ENCODE measurements at places on chromosomes 16 and 17.
A peak's percentile ranks its signal among the peaks of the same experiment; 100 is the strongest.

DNA sequence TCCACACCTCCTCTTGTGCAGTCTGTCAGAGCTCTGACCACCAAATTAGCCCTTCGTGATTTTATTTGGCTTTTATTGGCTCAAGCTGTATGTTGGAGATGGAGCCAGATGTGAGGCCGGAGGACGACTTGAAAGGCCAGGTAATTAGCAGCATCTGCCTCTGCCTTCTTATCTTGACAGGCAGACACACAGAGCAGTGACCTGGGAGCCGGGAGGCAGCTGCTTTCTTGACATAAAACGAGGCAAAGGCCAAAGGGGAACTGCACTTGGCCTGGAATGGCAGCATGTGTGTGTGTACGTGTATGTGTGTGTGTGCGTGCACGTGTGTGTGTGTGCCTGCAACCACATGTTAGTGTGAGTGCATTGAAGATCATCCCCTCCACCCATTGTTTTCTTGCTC is 56.9 kb upstream of the BRD7 start:
- DNase-seq = no peak

GRCh38 chr17:55326030-55326429 is 61.3 kb downstream of the HLF start:
- DNase-seq = no peak

DNA sequence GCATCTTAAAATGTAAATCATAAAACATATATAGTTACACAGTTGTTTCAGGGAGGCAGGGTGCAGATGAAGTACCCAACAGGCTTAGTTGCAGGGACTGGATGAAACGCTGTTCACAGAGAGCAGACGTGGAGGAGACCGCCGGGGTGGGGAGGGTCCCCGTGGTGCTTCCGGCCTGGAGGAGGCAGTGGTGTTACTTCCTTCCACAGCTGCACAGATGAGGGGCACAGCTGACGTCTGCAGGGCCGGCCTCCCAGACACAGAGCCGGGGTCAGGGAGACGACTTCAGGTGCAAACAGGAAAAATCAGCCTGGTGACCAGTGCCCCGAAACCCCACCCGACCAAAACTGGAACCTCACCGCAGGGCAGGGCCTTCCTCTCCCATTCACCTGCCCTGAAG is 17.1 kb downstream of the SPIRE2 start:
- no peak for DNase-seq

DNA sequence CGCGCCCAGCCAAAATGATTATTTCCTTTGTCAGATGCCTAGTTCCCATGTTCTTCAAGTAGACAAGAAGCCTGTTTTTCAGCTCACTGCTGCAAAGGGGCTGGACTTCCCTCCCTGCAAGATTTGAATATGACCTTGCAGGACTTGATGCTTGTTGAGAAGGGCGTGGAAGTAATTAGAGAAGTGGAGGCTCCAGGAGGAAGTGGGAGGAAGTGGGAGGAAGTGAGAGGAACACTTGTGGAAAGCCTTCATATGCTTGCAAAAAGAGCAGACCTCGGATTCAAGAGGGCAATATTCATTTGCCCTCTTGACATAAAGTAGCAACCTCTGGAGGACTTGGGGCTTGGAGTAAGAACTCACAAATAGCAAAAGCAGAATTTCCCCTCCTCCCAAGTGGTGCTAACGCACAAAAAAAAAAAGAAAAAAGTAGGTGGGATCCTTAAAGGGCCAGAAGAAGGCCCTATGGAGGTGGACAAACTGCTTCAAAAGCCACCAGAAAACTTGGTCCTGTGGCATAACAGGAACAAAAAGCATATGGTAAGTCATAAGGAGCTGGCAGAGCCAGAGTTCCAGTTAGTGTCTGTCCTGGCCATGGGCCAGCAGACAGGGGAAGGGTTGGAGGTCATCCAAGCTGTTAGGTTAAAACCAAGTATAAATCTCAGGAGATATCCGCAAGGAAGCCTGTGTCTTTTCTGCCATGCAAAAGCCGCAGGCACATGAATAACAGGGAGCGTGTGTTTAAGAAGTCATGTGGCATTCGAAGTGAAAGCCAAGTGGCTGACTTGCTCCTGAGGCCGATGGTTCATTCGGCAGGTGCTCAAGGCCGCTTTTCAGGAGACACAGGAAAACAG is 20.6 kb upstream of the PRKAR1A start:
- DNase-seq = no peak

DNA sequence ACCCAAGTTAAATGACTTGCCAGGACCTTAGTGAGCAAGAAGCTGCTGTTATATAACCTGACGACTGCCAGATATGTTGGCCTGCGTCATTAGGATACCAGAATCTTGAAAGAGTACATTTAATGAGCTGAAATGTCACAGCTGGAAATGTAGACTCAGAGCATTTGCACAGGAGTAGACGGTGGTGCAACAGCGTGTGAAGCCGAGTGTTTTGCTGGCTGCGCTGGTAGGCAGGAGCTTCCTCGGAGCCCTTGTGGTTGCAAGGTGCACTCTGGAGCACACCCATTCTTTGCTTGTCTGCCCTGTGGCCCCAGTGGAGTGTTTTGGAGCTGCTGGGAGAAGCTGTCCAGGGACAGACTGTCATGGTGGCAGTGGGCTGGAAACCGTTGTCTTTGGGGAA is 79.3 kb downstream of the BANP start:
- DNase-seq = no peak

DNA sequence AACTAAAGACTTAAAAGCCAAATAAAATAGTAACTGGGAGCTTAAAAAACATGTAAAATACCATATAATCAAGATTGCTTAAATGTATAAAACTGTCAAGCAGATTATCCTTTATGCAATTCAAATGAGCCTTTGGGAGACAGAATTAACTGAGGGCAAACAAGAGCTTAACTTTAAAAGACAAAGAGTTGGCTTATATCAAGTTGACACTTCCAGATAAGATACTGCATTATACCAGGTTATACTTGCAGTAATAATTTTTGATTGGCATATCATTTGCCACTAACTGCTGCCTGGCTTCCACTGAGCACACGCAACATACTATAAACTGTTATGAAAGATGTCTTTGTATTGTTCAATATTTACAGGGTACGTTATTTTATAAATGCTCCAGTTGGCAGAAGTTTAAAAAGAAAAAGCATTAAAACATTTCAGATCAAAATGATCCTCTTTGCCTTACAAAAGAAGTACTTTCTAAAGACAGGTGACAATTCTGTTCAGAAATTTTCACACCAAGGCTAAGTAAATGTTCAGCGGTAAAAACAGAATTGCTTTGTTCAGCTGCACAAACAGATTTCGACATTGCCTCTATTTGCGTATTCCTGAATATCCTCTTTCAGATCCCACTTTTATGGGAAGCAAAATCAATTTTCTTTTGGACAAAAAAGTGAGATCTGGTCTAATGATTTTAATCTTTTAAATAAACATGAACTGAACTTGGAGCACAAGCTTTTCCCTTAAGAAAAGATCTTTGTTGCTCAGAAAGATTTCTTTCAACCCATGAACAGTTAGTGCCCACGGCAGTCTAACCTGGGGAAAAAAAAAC is 50.7 kb downstream of the TOX3 start:
- peak; percentile 89 for DNase-seq

DNA sequence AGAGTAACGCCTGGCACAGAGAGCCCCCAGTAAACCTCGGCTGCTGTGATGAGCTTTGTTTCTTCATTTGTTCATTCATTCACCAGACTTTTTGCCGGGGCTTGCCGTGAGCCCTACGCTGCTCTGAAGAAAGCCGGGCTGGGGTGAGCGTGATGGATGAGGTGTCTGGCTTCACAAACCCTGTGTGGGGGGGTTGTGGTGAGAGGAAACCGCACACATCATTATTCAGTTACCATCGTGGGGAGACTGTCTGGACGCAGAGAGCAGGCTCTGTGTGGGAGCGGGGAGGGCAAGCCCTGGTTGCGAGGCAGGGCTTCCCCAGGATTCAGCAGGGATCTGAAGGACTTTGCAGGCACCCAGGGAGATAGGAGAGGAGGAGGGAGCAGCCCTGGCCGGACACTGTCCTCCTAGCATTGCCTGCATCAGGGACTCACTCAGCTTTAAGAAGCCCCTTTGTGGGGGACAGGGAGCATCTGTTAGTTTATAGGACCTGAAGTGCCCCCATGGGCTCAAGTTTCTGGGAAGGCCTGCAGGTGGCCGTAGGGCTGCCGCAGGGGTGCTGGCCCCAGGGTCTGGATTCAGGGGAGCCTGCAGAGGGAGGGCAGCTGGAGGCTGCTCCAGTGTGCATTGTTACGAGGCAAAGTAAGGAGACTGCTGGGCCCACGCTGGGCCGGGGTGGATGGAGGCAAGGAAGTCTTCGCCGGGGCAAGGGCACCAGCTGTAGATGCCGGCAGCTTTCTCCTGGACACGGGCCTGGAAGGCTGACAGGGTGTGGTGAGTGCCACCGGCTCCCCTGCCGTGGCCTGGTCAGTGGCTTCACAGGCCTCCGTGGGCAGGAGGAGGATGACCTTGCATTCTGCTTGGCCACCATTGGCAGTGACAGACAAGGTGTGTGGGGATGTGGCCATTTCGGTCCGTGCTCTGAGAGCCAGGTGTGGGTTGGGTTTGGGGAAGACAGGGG is 334.5 kb downstream of the SEC14L1 start:
- DNase-seq = no peak

GRCh38 chr16:14292051-14292825 is 221.1 kb downstream of the MRTFB start:
- no peak for DNase-seq

DNA sequence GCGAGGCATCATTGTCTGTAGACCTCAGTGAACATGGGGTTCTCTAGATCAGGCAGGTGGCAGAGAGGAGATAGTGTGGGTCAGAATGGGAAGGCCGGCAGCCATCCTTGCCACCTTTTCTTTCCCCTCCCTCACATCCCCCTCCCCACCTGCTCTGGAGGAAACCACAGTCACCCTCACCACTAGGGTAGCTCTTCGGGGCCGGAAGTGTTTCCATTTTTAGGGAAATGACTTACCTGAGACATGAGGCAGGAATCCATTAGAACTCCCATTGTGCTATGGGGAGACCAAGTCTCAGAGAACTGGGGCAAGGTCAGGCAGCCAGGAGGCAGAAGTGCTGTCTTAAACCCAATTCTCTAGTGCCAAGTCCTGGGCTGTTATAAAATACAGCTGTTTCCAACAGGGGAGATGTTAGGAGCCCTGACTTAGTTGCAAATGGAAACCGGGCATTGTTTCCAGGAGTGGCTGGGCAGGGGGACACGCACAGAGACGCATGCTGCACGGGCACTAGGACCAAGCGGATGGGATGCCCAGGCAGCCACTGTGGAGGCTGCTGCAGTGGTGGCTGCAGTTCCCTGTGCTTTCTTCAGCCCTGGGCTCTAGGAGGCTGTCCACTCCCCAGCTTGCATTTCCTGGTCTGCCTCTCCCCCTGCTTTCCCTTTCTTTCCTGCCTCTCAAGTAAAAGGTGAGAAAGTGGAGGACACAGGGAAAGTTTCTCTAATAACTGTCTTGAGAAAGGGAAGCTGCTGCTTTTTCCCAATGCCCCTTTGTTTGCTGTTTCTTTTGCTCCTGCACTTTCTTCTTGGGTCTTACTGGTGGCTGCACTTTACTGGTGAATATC is 2.8 kb downstream of the HAS3 start:
- DNase-seq = no peak

GRCh38 chr16:66026211-66026610 is 340.3 kb upstream of the CDH5 start:
- peak; percentile 0 for DNase-seq

DNA sequence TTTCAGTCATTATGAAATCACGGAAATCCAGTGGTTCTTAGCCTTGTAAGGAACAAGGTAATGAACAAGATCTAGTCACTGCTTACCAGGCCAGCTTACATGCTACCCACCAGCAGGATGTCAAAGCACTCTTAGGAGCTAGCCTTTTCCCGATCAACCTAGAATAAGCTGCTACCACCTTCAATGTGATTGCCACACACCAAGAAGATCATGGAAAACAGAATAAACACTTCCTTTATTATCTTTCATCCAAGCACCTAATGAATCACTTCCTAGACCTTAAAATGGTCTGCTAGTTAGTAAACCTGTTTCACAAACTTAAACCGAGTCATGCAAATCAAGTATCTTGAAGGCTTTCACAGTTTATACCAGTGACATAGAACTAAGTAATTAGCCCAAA is 5.0 kb downstream of the BBS2 start:
- DNase-seq = no peak

GRCh38 chr17:17537311-17538099 is 41.3 kb upstream of the RASD1 start:
- DNase-seq = no peak

DNA sequence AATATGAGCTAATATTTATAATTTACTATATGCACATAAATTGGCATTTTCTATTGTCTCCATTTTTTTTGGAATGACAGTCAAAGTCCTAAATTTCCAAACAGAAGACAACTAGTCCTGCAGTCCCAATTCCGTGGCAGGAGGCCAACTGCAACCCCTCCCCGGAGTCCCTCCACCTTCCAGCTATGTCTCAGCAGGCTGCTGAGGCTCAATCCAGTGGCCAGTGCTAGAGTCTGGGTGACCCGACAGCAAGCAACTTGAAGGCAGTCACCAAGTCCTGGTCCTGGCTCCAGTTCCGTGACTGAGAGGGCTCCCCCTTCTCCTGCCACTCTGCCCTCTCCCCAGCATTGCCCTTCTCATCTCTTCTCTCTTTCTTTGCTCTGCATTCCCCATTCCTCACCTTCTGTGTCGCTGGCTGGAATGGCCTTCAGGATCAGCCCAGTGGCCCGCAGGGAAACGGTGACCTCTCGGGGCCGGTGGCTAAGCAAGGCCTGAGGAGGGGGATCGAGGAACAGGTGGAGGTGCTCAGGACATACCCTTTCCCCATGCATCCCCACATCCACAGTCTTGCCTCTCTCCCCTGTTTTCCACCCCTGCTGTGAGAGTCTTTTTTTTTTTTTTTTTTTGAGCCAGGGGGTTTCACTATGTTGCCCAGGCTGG is 22.4 kb upstream of the MFSD6L start:
- no peak for DNase-seq

- DNase-seq = no peak
These were observed 162.6 kb downstream of the SDK2 start for GRCh38 chr17:73481676-73482075.

DNA sequence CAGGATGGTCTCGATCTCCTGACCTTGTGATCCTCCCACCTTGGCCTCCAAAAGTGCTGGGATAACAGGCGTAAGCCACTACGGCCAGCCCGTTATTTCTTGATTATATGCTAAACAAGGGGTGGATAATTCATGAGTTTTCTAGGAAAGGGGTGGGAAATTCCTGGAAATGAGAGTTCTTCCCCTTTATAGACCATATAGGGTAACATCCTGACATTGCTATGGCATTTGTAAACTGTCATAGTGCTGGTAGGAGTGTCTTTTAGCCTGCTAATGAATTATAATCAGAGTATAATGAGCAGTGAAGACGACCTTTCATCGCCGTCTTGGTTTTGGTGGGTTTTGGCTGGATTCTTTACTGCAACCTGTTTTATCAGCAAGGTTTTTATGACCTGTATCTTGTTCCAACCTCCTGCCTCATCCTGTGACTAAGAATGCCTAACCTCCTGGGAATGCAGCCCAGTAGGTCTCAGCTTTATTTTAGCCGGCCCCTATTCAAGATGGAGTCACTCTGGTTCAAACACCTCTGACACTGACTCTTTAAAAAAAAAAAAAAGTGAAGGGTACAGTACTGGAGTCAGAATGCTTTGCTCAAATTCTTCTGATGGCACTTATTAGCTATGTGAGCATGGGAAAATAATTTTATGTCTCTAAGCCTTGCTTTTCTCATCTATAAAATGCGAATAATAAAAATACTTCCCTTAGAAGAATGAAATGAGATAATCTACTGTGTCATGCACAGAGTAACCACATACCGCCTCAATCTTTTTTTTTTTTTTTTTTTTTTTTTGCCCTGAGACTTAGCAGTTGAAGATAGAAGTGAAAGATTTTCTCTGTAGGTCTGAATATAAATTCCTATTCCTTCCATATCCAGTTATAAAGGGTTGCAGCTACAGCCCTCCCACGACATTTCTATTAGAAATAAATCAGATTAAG is 5.1 kb upstream of the CALCOCO2 start:
- no peak for DNase-seq
